Stimulated activated CD4-positive, alpha-beta T cell treated with anti-CD3 and anti-CD28 coated beads, TNF-alpha, amount 100 ng/mL, for 1 hour (primary cell): ENCODE measurements at places on chromosomes 1 and 21.

DNA sequence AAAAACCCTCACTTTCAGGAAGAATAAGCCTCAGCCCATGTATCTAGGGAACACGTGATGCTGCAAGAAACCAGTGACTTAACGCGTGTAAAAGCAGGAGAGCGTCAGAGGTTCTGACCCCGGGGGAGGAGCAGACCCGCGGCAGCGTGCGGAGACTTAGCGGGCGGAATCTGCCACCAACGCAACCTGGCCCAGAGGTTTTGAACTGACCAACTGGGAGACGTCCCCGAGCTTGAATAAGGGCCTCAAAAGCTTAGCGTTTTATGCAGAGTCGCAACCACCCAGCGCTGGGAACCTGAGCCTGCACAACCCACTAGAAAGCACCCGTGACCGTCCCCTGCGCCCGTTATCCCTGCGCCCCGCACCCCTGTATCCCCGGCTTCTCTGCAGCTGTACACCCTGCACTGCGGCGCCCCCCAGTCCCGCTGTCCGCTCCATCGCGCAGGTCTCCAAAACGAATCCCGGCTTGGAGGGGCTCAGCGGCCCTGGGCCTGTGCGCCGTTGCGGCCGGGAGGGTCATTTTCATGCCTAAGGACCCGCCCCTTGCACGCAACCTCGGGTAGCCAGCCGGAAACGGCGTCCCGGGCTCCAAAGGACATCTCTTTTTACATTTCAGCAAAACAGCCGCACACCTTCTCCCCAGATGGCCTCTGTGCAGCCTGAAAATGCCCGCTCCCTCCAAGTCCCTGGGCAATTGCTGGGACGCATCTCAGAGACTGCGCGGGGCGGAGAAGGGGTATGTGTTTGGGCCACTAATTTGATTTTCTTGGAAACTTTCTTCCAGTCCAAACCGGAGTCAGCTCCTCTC, 29.4 kb upstream of the TRIM17 start:
- DNase-seq, result peak; percentile 14

GRCh38 chr1:211925016-211925415, 94.5 kb upstream of the LPGAT1 start:
- DNase-seq, result no peak

DNA sequence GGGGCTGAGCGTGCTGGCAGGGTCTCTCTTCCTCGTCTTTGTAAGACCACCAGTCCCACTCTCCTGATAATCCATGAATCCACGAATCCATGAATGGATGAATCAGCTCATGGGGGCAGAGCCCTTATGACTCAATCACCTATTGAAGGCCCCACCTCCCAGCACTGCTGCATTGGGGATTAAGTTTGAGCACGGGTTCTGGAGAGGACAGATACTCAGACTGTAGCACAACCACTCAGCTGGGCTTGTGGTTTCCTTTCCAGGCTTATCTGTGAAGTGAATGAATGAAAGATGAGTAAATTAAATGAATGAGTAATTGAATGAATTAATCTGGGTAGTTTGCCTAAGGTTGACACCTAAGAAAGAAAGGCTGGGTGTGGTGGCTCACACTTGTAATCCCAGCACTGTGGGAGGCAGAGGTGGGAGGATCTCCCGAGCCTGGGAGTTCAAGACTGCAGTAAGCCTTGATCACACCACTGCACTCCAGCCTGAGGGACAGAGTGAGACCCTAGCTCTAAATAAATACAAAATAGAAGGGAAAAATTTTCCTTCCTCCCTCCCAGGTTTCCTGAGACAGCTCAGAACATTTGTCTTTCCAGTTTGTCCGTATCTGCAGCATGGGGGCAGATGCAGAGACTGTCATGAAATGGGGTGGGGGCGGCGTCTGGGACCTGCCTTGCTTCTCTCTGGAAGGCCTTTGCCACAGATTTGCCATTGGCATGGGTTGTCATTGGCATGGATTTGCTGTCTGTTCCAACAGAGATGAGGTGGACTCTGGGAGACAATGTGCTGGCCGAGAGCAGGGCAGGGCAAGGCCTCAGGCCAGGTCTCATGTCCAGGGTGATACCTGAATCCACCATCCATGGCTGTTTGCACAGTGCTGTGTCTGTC, 187.7 kb upstream of the C1orf174 start:
- no peak for DNase-seq

- no peak for DNase-seq
Observed at GRCh38 chr1:115722221-115722620, 46.3 kb downstream of the CASQ2 start.

DNA sequence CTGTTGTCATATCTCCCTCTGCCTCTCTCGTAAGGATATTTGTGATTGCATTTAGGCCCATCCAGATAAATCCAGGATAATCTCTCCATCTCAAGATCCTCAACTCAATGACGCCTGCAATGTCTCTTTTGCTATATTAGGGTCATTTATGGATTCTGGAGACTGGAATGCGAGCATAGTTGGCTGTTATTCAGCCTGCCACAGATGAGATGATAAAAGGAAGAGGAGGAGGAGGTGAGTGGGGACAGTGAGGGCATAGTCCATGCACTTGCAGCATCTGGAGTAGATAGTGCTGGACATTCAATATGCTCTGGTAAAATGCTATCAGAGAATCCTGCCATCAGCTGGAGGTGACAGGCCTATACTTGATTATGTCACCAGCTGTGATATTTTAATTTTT, 131.6 kb upstream of the CACNA1E start:
- DNase-seq, result no peak

DNA sequence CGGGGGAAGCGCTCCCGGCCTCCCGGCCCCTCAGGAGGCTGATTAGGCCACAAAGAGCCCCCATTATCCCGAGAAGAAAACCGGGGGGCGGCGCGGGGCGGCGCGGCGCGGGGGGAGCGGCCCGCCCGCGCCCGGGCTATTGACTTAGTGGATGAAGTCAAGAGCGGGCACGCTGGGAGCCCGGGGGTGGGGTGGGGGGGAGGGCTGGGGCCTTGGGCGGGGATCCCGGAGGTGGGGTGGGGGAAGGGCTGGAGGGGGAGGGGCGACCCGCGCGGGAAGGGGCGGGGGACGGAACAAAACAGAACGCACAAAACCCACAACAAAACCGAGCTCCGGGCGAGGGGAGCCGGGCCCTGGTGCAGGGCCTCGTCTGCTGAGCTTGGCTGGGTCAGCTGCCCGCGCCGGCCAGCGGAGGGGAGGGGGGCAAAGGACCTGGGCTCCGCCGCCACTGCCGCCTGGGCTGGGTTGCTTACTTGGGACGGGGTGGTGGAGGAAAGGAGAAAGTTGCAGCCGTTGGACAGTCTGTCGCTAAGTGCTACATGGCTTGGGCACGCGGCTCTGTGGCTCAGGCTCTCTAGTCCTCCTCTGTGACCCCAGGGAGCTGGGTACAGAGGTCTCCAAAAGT, 16.3 kb downstream of the PAX7 start:
- DNase-seq, result no peak

DNA sequence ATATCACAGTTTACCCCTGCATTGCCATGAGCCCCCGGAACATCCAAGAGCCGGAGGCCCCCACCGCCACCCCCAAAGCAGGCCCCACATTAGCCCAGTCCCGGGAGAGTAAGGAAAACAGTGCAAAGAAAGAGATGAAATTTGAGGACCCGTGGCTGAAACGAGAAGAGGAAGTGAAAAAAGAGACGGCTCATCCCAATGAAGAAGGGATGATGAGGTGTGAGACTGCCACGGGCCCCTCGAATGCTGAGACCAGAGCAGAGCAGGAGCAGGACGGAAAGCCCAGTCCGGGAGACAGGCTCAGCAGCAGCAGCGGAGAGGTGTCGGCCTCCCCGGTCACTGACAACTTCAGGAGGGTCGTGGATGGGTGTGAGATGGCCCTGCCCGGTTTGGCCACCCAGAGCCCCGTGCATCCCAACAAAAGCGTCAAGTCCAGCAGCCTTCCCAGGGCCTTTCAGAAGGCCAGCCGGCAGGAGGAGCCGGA, 532.4 kb downstream of the KIF26B start:
- no peak for DNase-seq

DNA sequence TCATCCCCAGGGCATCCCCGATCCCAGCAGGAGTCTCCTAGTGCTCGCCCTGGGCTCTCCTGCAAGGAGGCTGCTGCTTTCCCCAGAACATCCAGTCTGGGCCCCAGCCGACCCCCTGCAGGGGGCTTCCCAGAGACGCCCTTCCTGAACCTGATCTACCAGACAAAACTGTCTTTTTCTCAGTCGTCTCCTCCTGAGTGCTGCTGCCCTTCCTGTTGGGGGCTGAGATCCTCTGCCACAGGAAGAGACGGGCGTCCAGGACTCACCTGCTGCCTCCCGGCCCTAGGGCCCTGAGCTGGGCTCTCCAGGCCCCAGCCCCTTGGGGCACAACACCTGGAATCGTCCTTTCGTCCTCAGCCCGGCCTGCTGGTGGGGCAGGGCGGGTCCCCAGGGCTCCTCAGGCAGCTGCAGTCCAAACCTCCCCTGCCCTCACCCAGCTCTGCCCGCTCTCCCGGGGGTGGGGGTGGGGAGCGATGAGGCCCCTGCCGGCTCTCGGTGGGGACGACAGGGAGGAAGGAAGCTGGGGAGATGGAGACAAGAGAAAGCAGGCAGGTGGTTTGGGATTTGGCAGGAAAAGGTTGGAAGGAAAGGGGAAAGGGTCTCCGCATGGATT, 36.9 kb downstream of the TP73 start:
- no peak for DNase-seq

DNA sequence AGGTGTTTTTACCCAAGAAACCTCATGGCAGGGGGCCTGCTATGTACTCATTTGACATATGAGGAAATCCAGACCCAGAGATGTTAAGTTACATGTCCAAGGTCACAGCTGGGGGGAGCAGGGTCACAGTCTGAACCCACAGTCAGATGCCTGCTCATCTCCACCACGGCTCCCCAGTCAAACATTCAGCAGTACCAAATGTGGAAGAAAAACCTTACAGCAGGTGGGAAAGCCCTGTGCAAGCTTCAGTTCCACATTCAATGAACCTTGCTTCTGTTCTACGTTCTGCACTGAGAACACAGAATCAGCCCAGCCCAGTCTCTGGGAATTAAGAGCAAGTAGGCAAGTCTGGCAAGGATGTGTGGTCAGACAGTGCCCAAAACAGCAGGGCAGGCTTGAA, 35.2 kb downstream of the LRP8 start:
- DNase-seq, result no peak

DNA sequence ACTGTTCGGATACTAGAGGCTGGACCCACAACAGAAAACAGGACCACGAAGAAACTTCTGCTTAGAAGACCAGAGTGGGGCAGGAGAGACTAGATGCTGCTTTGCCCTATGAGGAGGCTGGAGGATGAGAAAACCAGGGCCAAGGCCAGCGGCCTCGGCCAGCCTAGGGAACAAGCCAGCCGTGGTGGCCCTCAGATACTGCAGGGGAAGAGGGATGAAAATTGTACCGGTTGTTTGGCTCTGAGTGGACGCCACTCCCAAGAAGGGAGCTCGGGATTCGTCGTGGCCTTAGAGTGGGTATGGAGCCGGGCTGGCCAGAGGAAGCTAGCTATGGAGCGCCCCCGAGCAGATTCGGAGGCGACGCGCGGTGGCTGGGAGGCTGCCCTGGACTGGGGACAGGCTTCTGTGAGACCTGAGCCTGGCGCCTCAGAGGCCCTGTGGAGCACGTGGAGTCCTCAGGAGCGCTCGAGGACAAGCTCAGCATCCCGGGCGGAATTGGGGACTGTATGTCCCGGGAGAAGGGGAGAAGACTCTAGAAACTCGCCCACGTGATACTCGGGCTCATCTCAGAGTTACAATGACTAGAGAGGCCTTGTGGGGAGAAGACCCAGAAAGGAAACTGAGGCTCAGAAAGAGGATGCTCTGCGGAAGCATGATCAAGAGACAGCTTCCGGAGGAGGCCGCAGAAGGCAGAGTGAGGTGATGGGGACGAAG, 2.8 kb downstream of the PRRX1 start:
- no peak for DNase-seq

DNA sequence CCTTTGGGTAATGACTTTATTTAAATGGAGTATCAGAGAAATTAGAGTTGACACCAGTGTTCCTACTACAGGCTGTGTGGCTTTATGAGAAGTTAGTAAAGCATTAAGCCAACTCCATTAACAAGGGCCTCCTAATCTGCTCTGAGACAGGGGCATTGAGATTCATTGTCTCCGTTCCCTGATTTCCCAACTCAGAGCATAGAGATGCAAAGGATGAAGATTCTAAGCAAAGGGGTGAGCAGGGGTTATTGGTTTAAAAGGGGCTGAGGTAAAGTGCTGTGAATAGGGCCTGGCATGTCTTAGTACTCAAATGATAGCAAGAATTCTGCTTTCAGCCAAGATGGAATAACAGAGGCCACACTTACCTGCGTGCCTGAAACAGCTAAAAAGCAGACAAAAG, 428.4 kb downstream of the PTPRU start:
- no peak for DNase-seq

- no peak for DNase-seq
Observed at GRCh38 chr1:155016231-155016831, 13.7 kb downstream of the ZBTB7B start.

DNA sequence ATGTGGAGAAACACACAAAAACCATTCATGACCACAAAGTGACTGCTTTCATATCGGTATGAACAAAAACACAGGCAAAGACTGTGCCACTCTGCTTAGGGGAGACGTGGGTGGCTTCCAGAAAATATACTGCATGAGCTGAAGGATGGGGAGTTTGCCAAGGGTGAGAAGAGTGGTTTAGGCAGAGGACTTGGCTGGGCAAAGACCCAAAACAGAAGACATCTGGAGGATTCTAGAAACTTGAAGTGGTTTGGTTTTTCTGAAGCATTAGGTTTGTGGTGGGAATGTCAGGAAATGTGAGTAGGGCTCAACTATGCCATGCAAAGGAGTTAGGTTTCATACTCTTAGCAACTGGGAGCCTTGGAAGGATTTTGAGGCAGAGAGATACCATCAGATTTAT, 26.6 kb upstream of the DNM3 start:
- DNase-seq, result no peak

DNA sequence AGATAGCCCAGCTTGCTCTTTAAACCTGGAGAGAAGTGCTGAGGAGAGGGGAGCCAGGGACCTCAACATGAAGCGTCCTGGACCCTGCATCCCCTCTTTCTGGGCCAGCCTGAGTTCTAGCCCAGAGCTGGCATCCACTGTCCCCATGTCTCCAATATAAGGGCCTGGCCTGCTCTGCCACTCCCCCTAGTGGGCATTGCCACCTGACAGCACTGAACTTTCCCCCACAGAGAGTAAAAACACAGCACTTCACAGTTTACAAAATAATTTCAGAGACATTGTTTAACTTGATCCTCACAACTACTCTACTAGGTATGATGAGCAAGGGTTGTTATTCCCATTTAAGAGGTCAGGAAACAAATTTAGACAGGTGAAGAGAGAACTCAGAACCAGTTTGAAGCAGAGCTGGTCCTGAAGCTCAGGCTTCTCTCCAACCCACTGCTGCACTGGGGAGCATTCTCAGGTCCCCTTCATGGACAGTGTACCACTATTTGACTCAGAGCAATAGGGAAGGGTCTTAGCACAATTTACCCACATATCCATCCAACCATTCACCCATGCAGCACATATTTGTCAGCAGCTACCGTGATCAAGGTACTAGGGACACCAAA, 151.2 kb downstream of the DMRTA2 start:
- DNase-seq, result no peak
